MV-4-11 (cell line): ENCODE measurements at places on chromosomes 7 and 10.

DNA sequence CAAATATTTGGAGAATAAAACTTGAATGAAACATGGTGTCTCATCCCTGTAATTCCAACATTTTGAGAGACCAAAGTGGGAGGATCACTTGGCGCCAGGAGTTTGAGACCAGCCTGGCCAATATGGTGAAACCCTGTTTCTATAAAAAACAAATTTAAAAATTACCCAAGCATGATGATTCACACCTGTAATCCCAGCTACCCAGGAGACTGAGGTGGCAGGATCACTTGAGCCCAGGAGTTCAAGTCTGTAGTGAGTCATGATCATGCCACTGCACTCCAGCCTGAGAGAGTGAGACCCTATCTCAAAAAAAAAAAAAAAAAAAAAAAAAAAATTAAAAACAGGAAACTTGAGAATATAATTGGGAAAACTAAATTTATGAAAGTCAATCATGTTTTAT is 481.1 kb downstream of the SEMA3D start:
- DNase-seq: no peak

DNA sequence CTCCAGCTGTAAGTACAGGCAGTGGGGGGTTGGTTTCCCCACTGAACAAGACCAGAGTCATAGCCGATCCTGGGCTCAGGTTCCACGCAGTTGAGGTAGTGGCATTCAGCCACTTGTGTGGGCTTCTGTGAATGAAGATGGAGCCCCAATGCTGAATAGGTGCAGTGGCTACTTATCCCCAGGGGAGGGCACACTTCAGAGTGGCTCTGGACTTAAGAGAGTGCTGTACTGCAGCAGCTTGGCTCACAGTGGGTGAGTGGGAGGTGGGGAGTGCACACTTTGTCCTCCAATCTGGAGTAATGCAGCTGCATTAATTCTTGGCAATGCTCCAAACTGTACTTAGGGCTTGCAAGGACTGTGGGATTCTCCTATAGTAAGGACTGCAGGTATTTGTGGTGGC is 81.9 kb downstream of the BUB3 start:
- DNase-seq: no peak

DNA sequence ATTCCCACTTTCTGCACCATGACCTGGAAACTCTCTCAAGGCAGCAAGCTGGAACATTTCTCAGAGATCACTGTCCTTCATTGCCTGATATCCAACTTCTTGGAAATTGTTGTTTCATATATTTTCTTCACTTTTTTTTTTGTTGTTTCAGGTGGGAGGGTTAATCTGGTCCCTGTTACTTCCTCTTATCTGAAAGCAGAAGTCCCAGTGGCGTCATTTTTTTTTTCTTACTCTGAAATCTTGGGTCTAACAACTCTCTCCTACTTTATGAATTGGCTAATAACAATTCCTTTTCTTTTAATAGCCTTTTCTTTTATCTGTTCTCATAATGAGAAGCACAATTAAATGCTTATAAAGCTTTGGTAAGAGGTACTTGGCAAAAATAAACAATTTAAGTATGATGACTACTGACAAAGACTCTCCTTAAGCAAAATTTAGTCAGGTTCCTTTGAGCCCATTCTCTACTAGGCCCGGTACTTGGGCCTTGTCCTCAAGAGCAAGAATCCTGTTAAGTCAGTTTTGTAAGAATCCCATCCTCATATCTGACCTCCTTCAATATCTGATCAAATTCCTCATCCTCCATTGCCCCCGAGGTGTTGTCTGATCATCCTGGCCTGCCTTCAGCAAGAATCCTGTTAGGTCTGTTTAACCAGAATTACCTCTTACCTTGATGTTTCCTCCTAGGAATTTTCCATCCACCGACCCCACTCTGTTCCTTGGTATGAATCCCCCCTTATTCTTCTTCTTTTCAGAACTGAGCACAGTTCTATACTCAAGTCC is 11.5 kb upstream of the CC2D2B start:
- DNase-seq: peak; percentile 61

- no peak for DNase-seq
Observed at GRCh38 chr10:27391325-27391724, 112.8 kb upstream of the RAB18 start.
